Cortex of kidney (tissue), 1 donor: ENCODE measurements at places on chromosomes 2 and 18.

DNA sequence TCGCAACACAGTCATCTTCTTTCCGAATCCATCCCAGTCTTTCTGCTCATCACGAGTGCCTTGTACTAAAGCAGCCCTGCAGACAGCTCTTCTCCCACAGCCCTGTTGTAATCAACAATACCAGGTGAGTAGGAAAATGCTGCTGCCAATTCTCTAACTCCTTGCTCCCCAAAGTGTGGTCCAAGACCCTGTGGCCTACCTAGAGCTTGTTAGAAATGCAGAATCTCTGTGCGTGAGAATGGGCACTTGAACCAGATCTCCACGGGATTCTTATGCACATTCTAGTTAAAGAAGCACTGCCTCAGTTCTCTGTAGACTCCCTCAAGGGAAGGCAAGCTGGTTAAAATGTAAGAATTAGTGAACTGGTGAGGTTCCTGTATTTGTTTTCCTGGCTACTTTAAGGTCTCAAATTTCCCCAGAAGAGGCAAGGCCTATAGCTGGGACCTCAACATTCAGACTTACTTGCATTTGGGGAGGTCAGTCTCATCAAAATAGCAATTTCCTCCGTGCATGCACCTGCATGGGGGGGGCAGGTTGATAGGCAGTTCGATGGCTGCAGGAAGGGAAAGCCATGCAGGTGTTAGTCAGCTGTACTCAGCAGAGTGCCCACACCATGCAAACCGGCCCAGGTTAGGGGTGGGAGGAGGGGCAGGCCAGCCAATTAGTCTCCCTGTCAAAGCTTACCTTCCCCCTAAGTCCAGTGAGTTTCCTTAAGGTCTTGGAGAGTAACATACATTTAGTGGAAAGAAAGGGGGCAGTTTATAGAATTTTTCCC lies 70.8 kb downstream of the DHRS9 start:
- no peak for DNase-seq

- no peak for DNase-seq
Measured at GRCh38 chr2:98705333-98705617, 25.7 kb downstream of the MGAT4A start.

DNA sequence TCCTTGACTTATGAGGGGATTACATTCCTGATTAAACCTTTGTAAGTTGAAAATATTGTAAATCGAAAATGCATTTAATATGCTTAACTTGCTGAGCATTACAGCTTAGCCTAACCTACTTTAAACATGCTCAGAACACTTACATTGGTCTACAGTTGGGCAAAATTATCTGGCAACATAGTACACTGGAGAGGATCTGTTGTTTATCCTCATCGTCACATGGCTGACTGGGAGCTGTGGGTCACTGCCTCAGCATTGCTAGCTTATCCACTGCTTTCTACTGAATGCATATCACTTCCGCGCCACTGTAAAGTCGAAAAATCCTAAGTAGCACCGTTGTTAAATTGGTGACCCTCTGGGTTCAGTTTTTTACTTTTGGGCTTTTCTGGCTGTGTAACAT lies 13.7 kb downstream of the PMS1 start:
- no peak for DNase-seq

DNA sequence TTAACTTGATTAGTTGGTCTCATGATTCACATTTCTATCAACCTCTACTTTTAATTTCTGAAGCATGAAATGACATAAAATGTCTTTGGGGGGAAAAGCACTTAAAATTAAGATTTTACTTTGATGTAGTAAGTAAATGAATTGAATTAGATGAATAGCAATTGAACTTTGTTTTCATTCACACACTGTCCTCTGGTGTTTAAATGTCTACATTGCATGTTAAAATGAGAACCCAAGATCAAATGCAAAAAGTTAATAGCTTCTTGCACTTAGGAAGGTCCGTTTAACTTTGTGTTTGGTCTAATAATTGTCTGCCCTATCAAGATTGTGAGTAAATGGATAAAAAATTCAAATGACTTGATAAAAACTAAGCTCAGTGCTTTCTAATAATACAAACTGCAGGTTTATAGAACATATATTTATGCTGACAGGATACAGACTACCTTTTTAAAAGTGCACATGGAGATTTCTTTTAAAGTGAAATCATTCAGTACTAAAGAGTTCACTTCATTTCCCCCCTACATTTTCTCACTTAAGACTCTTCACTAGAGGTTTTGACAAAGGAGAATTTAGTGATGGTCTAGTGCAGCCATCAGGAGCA lies 156.2 kb upstream of the NABP1 start:
- no peak for DNase-seq

GRCh38 chr2:9166579-9167377 lies 39.8 kb upstream of the ASAP2 start:
- no peak for DNase-seq

DNA sequence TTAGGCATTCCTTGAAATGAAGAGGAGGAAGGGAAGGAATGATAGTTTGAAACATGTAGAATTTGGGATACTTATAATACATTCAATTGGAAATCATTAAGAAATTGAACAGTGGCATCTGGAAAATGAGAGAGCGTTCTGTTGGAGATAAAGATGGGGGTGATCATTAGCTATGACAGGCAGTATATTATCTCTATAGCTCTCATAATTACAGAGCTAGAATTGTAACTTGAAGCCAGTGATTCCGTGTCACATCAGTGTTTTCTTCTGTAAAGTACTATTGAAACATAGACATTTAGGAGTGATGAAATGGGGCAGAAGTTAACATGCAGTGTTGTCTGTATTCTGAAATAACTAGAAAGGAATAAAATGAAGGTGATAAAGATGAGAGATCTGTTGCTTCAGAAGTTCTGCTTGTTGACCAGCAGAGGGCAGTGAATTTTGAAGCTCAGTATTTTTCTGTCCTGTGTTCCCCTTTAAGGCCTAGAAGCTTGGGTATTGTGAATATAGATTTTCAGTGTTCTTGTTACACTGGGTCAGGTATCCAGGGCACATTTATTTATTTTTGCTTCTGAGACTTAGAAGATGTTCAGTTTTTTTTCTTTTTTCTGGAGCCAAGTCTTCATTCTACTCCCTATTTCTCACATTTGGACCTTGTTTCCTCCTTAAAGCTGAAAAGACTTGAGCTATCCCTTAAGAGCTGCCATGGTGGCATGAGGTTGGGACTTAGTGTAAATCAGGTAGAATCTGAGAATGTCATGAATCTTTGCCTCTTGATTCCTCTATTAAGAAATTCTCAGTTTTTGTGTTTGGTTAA lies 157.4 kb downstream of the TAF4B start:
- no peak for DNase-seq

- DNase-seq: no peak
Measured at GRCh38 chr18:33906046-33906445, 318.7 kb downstream of the NOL4 start.

DNA sequence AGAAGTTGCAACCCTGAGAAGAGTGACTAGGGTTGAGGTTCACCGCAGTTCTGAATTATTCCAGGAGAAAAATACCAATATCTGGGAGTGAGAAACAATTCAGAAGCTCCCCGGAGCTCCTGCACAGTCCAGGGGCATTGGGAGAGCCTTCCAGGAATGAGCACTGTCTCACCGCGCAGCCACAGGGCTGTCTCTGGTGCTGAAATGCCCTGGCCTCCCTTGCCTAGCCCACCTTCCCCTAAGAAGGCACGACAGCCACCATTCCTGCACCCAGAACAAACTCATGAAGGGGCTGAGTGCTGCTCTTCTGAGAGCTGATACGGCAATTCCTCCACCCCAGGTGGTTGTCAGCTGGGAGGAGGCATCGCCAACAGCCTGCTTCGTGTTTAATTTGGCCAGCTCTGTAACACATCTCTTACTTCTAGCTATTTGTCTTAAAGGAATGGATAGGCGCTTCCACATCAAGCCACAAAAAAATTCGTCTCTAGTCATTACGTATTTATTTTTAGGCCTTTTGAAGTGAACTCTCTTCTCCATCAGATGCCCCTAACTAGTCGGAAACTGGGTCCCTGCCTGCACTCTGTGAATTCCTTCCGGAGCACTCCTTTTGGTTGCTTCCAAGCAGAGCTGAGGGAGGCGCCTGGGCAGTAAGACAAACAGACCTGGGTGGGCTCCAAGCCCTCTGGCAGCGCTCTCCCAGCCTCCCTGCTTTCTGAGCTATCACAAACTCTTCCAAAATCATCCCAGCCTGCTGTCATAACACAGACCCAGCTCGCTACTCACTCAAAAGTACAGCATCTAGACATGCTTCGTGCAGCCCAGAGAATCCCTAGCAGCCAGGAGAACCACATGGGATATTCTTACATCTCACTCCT lies 120.5 kb upstream of the CCDC68 start:
- no peak for DNase-seq

DNA sequence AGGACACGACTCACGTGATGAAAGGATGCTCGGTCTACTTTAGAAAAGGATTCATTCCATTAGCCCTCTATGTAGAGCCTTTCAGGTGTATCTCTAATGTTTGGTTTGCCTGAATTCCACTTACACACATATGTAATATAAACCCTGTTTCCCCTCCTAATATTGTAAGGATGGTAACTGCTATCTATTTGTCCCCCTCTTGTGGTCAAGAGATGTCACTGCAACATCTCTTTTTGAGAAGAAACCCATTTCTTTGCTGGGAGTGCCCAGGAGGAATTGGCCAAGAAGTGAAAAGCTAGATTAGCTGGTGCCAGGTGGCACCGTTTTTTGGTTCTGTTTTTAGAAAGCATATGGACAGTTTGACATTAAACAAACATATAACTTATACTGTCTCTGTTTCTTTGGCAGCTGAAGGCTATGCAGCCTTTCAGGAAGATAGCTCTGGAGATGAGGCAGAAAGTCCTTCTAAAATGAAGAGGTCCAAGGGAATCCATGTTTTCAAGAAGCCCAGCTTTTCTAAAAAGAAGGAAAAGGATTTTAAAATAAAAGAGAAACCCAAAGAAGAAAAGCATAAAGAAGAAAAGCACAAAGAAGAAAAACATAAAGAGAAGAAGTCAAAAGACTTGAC lies 41.2 kb downstream of the RALBP1 start:
- no peak for DNase-seq

- no peak for DNase-seq
Measured at GRCh38 chr2:225502971-225503370, 103.5 kb downstream of the NYAP2 start.

DNA sequence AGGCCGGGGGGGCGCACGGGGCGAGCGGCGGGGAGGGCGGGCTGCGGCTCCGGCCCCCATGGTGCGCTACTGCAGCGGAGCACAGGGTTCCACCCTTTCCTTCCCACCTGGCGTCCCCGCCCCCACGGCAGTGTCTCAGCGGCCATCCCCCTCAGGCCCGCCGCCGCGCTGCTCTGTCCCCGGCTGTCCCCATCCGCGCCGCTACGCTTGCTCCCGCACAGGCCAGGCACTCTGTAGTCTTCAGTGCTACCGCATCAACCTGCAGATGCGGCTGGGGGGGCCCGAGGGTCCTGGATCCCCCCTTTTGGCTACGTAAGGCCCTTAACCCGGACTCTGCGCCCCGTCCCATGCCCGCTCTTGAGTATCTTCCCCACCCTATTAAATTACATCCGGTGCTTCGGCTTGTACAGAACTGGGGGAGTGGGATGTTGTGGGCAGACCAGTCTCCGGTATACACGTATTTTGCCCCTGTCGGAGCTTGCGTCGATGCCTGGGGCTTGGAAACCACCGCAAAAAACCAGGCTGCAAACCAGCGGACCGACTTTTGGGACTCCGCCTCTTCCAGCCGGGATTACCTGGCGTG lies 598 bp upstream of the WBP1 start:
- DNase-seq: no peak

DNA sequence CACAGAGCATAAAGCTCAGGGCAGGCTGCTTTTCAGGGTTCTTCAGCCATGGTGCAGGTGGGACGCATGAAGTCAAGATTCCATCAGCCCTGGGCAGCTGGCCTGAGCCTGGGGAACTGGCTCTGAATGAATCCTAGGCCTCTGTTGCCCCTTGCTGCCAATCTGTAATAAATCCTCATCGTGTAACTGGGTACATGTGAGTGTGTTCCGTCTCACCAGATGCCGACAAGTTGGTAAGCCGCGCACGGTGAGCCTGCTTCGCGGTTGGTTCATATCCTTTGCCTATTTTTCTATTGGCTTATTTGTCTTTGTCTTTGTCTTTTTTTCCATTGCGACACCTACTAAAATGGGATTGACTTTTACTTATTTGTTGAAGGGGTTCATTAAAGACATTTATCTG lies 27.7 kb downstream of the B3GNT7 start:
- no peak for DNase-seq

GRCh38 chr2:105840933-105841332 lies 96.2 kb downstream of the NCK2 start:
- no peak for DNase-seq

DNA sequence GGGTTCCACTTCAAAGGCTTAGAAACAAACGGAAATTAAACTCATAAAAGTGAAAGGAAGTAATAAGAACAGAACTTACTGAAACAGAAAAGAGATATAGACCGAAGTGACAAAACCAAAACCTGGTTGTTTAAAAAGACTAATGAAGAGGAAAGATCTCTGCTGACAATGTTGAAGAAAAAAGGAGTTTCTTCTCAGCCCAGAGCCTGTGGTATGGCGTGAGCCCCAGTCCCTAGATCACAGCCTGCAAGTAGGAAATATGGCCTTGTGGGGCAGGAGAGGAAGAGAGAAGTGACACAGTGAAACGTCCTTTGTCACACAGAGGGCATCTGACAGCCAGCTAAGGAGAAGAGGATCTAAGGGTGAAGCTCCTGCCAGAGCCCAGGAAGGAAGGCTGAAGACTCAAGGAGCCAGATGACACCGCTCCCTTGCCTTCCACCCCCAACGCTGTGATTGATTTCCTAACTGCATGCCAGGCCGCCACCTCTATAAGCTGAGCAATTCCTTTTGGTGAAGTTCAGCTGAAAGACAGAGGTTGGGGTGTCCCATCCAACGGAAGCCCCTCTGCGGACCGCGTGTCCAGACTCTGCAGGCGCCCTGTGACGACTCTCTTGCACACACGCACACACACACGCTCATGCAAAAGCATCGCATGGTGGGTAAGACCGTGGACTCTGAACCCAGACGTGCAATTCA lies 141.1 kb downstream of the HDAC4 start:
- DNase-seq: no peak

GRCh38 chr2:212956665-212957607 lies 194.5 kb downstream of the IKZF2 start:
- no peak for DNase-seq

- DNase-seq: no peak
Measured at GRCh38 chr18:31268985-31269406, 49.0 kb upstream of the DSG1 start.

- no peak for DNase-seq
Measured at GRCh38 chr18:49733321-49733720, 80.0 kb downstream of the ACAA2 start.

DNA sequence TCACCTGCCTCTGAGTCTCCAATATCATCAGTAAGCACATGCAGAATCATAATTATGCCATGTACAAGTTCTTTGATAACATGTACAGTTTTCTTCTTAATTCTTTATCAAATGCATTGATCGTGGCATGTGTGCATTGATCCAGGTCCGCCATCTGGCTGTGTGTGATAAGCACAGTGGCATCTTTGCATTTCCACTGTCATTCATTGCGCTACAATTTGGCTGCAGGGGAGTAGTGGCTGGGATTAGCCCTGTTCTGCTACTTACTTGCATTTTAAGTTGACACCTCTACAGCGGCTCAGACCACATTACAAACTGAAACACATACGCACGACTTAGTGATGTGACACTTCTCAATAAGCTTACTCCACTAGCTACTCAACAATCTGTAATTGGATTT lies 83.6 kb upstream of the OTX1 start:
- DNase-seq: no peak

- DNase-seq: no peak
Measured at GRCh38 chr2:71446505-71446904, 6.9 kb upstream of the DYSF start.
